Right lobe of liver (tissue), 6 donors: ENCODE measurements at places on chromosomes 1 and 21. TPM values are rescaled to one million over a fixed set of nuclear protein-coding genes. Genes with fewer than 3 reads are reported as not detected.

GRCh38 chr1:217048104-217048707 is 325.0 kb upstream of the ESRRG start:
- no peak for DNase-seq

DNA sequence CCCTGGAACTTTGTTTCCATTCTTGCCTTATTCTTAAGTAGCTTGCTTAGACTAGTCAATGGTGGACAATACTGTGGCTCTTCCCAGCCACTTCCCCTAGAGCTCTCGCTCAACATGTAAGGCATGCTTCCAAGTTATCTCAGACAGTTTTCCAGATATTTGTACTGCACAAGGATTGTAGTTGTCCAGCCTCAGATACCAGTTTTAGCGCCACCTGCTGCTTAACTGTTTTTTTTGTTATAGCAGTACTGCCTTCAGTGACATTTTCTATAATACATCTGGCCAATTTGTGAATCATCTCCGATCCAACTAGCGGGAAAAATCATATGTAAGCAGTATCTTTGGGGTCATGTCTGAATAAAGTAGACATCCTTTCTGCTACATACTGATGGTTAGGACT is 346.7 kb upstream of the ADGRL4 start:
- no peak for DNase-seq

GRCh38 chr1:66739401-66740157 is 12.7 kb upstream of the DYNLT5 start:
- DNase-seq: no peak

MAN1C1 gene
- total RNA-seq: 10.7 TPM

KCNJ9 gene
- total RNA-seq: not detected

ARPC5 gene
- total RNA-seq: 23.6 TPM

SLC44A3 gene
- total RNA-seq: 2.3 TPM
